ENCODE measurements at places on chromosomes 5 and 9. TPM values are rescaled to one million over a fixed set of nuclear protein-coding genes. Genes with fewer than 3 reads are reported as not detected.

Gene SH3TC2
- 4.9 TPM for polyA plus RNA-seq

Gene UBQLN1
- 31.8 TPM for polyA plus RNA-seq

Gene KIF4B
- not detected for polyA plus RNA-seq

Gene FAM78A
- polyA plus RNA-seq: 50.7 TPM

Gene SLC4A9
- polyA plus RNA-seq: 0.05 TPM

Gene IL13
- polyA plus RNA-seq: not detected

Gene TPD52L3
- polyA plus RNA-seq: not detected

Gene IFNA1
- not detected for polyA plus RNA-seq
